ENCODE measurements at places on chromosomes 7 and 10.

- no peak for DNase-seq
These were observed 27.6 kb downstream of the POLL start for GRCh38 chr10:101560298-101561067.

DNA sequence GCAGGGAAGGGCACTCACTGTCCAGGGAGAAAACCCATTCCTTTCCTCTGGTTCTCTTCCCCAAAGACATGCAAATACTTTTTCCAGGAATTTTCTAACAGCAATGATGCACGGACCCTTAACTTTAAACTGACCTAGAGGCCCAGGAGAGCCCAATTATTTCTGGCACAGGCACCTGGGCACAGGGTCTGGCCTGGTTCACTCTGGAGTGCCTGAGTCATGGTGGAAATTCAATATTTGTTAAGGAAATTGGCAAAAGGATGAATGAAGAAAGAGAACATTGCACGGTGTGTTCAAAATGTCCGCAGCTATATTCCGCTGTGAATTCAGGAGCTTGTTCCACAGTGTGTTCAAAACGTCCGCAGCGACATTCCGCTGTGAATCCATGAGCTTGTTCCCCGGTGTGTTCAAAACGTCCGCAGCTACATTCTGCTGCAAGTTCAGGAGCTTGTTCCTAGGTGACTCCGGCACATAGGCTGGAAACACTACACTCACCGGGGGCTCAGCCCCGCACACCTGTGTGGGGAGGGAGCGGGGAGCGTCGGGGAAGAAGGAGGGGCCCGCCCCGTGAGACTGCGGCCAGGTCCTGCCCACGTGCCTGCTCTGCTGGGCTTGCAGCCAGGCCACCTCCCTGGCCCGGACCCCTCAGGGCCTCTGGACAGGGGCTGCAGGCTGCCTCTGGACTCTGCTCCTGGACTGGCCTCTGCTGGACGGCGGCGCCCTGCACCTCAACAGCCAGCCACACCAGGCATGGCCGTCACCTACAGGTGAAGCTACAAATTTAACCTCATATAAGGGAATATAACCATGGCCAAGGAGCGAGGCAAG is 72.0 kb upstream of the FAM20C start:
- DNase-seq, result no peak

DNA sequence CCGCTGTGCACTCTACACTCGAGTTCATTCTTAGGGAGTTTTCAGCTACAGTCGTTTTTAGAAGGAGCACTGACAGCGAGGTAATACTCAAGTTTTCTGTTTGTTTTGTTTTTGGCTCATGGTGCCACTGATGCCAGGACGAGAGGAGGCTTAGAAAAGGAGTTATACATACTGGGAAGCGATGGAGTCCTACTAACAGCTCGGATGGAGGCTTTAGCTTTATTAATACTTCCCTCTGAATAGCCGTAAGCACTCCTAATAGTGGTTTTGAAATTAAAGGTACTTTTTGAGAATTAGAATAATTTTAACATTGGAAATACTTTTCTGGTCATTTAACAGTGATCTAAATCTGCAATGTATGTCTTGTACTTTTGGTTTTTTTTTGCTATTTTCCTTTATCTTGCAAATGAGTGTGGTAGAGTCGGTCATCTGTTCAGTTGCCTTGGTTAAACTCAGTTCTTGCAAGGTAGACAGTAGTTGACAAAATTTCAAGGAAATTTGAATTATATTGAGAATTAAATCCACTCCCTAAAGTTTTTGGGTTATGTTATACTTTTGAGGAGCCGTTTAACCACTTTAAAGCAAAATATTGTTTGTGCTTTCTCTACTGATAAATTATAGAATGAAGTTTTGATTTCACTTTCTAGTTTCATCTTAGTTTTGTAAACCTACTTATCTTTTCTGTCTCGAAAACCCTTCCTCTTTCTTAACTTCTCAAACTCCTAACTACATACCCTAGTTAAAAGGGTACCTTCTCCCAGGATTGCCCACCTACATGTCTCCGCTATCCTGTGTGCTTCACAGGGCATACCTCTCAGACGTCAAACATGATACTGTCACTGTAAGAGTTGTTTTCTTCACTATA is 1.5 kb downstream of the HBP1 start:
- DNase-seq, result no peak

DNA sequence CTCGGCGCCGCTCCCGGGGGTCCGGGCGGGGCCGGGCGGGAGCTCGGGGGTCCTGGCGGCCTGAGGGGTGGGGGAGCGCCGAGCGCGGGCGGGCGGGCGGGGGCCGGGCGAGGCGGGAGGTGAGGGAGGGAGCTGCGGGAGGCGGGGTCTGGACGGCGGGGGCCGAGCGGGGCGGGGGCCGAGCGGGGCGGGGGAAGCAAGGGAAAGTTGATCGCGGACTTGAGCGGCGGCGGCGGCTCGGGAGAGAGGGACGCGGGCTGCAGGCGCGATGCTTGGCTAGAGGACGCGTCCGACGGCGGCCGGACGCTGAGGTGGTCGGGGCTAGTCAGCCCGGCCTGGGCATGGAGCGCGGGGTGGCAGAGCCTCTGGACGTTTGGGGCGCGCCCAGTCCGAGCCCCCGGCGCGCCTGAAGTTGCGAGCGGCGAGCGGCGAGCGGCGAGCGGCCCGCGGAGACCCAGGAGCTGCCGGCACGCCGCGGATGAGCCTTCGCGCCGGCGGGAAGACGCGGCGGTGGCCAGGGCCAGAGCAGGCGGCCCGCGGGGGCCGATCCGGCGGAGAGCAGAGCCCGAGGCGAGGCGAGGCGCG is at the start of gene CDH23:
CDH23 (plus strand) TSS at position 210 of the 585 bp plus-strand sequence. CDS start 42,912 bp downstream, outside the sequence.
- DNase-seq, result no peak

DNA sequence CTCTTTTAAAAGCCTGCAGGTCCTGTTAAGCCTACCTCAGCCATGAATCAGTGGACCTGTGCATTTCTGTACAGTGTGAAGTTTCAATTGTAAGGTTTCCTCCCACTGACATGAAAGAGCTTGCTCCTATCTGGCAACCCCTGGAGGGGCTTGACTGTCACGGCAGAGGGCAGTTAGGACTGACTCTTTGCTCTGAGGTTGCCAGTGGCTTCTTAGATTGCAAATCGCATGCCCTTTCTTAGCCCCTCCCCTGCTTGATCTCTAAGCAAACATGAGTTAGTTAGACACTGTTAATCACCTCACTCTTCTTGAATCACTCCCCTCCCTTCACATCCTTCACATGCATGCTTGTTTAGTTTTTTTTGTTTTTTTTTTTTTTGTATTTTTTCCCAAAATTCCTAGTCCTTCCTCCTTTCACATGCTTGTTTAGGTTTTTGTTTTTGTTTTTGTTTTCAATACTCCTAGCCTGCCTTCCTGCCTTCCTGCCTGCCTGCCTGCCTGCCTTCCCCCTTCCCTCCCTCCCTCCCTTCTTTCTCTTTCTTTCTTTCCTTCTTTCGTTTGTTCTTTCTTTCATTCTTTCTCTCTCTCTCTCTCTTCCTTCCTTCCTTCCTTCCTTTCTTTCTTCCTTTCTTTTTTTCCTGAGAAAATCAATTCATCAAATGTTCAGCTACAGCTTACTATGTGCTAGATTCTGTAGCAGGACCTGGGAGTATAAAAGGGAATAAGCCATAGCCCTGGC is 6.0 kb upstream of the HIPK2 start:
- no peak for DNase-seq

DNA sequence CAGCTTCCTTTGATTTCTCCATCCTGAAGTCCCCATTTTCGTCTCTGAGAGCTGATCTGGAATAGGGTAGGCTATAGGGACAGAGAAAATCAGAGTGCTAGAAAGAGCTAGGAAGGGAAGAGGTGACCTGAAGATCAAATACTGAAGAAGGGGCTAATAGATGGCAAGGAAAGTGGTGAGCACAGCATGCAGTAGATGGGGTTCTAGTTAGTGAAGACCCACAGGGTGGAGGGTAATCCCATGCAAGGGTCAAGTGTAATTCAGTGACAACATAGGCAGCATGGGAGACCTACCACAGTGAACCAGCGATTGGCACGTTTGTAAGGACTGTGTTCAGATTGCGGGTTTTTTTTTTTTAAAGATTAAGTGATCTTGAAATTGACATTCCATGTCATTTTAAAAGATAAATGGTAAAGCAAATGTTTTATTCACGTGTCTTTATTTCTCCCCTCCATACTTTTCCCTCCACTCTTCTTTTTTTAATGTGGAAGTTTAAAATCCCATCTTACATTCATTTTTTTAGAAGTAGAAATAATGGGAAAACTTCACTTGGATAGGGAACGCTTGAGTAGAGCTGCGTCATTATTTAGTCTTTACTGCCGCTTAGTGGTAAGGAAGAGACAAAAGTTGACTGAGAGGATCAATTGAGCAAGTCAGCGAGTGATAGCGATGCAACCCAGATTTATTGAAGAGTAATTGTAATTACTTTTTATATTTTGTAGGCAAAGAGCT is 21.0 kb upstream of the ABI1 start:
- DNase-seq, result peak; percentile 49

GRCh38 chr10:14262836-14263425 is 67.8 kb downstream of the FRMD4A start:
- no peak for DNase-seq

- DNase-seq, result no peak
These were observed 57.6 kb downstream of the VCL start for GRCh38 chr10:74055383-74056049.

Data from CD4-positive, alpha-beta T cell treated with Interleukin-2 at 100 ng/mL for 4 hours (primary cell).